Activated naive CD4-positive, alpha-beta T cell treated with anti-CD3 and anti-CD28 coated beads for 36 hours (primary cell): ENCODE measurements at places on chromosomes 6 and 20. TPM values are rescaled to one million over a fixed set of nuclear protein-coding genes. Genes with fewer than 3 reads are reported as not detected.

DNA sequence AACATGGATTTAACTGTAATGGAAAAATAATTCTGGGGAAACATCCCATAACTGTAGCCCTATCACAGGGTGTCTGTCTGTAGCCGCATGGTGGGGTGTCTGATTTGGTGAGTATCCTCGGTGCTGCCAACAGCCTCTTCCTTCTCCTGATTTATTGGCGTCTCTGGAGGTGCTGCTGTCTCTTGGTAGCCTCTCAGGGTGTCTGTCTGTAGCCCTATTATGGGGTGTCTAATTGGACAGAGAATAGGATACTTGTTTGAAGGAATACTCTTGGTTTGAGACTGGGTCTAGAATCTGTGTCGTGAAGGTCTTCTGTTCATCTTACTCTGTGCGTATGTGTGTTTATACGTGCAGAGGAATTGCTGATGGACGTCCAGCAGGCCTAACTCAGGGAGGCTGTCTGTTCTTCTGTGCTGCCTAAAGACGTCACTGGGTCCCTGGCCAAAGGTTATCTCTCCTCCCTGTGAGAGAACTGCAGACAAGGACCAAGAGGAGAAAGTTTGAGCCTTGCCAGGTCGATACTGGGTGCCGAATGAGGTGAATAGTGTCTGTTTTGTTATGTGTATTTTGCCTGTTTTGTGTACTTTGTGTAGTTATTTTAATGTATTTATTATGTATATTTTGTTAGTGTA, 18.9 kb upstream of the AGPAT4 start:
- H3K27me3 ChIP-seq: no peaks in the 10 kb centered on the region
- no peaks in the 10 kb centered on the region for H3K4me1 ChIP-seq

DNA sequence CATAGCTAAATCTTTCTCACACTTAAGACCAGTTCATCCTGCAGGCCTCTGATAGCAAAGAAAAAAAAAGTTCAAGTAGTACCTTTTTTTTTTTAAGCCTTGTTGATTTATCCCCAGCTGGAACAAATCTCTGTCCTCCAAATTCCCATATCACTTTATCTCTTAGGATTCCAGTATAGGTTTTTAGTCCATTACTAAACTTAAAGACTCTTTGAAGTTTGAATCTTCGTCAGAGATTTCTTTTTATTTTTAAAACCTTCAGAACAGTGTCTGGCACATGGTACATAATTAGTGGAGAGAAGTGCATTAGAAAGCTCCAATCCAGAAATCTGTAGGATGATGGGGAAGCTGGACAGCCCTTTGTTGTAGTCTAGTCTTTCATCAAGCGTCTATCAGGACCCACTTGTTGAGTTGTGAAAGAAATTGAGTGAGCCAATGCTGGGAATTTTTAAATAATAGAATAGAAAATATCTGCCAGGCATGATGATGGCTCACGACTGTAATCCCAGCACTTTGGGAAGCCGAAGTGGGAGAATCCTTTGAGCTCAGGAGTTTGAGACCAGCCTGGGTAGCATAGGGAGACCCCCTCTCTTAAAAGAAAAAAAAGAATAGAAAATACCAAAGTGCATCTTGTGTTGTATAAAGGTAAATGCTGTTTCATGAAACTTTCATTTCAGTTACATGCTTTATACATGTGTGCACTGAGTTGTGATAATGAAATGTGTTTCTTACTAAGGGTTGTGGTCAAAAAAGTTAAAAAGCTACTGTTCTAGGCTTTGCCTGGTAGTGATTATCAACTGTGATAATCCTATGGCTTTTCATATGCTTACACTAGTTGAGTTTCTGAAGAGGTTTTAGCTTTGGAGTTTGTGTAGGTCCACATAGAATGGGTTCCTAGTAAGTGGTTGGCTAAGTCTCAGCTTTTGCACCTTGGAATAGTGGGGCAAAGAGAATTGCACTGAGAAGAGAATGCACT, 3.2 kb downstream of the NFYA start:
- DNase-seq: no peak
- H3K4me3 ChIP-seq: peak overlapping the region; percentile 93

- no peak overlapping the region for H3K27ac ChIP-seq
- DNase-seq: no peak
- H3K4me1 ChIP-seq: no peaks in the 10 kb centered on the region
- H3K4me3 ChIP-seq: no peak overlapping the region
- H3K27me3 ChIP-seq: no peaks in the 10 kb centered on the region
Observed at GRCh38 chr6:94645191-94645590, 932.1 kb upstream of the MANEA start.

DNA sequence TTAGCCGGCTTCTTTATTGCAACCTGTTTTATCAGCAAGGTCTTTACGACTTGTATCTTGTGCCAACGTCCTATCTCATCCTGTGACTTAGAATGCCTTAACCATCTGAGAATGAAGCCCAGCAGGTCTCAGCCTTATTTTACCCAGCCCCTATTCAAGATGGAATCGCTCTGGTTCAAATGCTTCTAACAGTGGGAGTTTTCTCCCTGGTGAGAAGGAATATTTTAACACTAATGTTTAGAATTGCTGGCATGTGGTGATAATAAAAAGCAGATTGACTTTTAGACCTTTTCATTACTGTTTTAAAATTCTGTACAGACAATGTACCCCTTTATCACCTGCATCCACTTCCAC, 9.9 kb upstream of the KCNK15 start:
- no peak for DNase-seq
- no peak overlapping the region for H3K27ac ChIP-seq
- H3K36me3 ChIP-seq: no peaks in the 10 kb centered on the region
- peaks cover 30% of the 10 kb centered on the region for H3K4me1 ChIP-seq
- peak overlapping the region; percentile 67 for H3K4me3 ChIP-seq

The UCKL1 gene
- total RNA-seq: 23.9 TPM

The MTO1 gene
- total RNA-seq: 38.7 TPM

The NRN1 gene
- total RNA-seq: 0.20 TPM

The RAB44 gene
- total RNA-seq: not detected
